Activated T-cell treated with anti-CD3 and anti-CD28 coated beads, Interleukin-2, amount 50 U/mL, for 72 hours (primary cell): ENCODE measurements at places on chromosomes 1 and 21. TPM values are rescaled to one million over a fixed set of nuclear protein-coding genes. Genes with fewer than 3 reads are reported as not detected.
A peak's percentile ranks its signal among the peaks of the same experiment; 100 is the strongest.

DNA sequence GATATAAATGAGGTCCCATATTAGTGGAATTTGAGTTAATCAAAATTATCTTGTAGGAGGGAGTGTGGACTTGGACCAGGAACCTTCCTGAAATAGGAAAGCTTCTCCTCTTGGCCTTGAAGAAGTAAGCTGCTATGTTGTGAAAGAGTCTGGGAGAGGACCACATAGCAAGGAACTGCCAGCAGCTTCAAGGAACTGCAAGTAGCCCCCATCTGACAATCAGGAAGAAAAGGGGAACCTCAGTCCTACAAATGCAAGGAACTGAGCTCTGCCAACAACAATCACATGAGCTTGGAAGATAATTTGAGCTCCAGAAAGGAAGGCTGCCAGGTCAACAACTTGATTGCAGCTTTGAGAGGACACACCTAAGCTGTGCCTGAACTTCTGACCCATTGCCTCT is 8.2 kb upstream of the PRMT6 start:
- DNase-seq: no peak
- H3K4me1 ChIP-seq: no peaks in the 10 kb centered on the region
- H3K27me3 ChIP-seq: no peaks in the 10 kb centered on the region
- no peak overlapping the region for H3K4me3 ChIP-seq
- H3K27ac ChIP-seq: no peak overlapping the region

DNA sequence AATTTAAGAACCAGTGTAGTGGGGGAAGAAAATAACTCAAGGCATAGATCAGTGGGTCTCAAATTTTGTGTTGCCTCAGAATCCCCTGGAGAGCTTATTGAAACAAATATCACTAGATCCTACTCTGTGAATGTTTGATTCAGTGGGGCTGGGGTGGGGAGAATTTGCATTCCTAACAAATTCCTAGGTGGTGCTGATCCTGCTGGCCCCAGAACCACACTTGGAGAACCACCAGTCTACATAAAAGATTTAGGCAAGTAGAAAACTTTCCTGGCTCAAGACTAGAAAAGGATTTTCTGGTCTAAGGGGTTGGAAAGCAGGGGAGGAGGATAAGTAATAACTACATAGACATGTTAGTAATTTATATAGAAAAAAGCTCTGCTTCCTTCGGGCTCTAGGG is 34.1 kb upstream of the C1orf21 start:
- DNase-seq: no peak
- no peak overlapping the region for H3K27ac ChIP-seq
- no peaks in the 10 kb centered on the region for H3K4me1 ChIP-seq
- peaks cover 31% of the 10 kb centered on the region for H3K27me3 ChIP-seq
- no peak overlapping the region for H3K4me3 ChIP-seq

GRCh38 chr1:11924334-11925195 is 1.7 kb downstream of the KIAA2013 start:
- no peaks in the 10 kb centered on the region for H3K27me3 ChIP-seq
- peak overlapping the region; percentile 40 for H3K27ac ChIP-seq
- peak; percentile 19 for DNase-seq
- H3K4me1 ChIP-seq: peaks cover 53% of the 10 kb centered on the region

- no peak overlapping the region for H3K4me3 ChIP-seq
- H3K36me3 ChIP-seq: no peaks in the 10 kb centered on the region
- H3K27ac ChIP-seq: no peak overlapping the region
- DNase-seq: no peak
- H3K4me1 ChIP-seq: no peaks in the 10 kb centered on the region
- H3K27me3 ChIP-seq: peaks cover 7% of the 10 kb centered on the region
These were observed 106.4 kb upstream of the BCL9 start for GRCh38 chr1:147434921-147435320.

DNA sequence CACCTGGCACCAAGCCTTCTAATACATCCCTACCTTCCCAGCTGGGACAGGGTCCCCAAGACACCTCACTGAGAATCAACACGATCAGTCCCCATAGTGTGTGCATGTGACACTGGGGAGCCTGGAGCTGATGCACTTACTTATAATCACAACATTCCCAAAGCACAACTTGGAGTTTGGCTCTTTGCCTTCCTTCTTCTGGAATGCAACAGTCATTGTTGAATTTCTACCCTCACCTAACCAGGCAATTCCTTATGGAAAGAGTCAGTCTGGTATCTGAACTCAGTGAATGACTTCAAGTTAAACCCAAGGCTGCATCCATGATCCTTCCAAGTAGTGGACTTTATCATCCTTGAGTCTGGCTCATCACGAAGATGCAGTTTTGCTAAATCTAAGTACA is 86.1 kb downstream of the DSCAM start:
- no peak overlapping the region for H3K4me3 ChIP-seq
- DNase-seq: no peak
- peaks cover 2% of the 10 kb centered on the region for H3K36me3 ChIP-seq
- no peaks in the 10 kb centered on the region for H3K27me3 ChIP-seq
- no peak overlapping the region for H3K27ac ChIP-seq

TSPEAR gene
- not detected for total RNA-seq

- no peak overlapping the region for H3K4me3 ChIP-seq
- no peaks in the 10 kb centered on the region for H3K36me3 ChIP-seq
- H3K27me3 ChIP-seq: no peaks in the 10 kb centered on the region
- no peak for DNase-seq
- H3K4me1 ChIP-seq: no peaks in the 10 kb centered on the region
- H3K27ac ChIP-seq: no peak overlapping the region
These were observed 86.8 kb downstream of the C21orf91 start for GRCh38 chr21:17732306-17732705.

DNA sequence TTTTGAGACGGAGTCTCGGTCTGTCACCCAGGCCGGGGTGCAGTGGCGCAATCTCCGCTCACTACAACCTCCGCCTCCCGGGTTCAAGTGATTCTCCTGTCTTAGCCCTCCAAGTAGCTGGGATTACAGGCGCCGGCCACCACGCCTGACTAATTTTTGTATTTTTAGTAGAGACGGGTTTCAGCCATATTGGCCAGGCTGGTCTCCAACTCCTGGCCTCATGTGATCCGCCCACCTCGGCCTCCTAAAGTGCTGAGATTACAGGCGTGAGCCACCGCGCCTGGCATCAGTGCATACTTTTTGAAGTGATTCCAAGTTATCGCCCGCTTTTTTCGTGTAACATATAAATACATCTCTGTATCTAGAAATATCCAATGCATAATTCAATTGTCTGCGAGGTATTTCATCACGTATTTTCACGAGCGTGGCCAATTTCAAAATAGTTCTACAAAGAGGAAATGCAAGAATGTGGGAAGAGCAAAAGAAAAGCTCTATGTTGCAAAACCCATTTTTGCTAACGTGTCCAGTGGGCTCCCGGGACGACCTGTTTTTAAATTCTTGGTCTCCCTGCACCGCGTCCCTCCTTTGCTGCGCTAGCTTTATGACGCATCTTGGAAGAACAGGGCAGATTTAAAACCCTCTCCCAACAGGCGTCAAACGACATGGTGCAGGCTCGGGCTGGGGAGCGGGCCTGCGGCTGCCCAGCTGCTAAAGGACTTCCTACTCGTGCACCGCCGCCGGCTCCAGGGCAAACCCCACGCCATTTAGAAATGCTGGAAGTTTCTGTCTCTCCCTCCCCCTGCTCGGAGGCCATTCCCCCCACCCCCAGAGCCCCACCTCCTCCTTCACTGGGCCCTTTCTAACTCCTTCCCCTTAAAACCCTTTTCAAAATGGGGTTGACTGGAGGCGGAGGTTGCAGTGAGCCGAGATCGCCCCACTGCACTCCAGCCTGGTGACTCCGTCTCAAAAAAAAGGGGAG is 923 bp upstream of the IFNGR2 start:
- H3K4me3 ChIP-seq: peak overlapping the region; percentile 56
- DNase-seq: no peak
- no peak overlapping the region for H3K27ac ChIP-seq

- H3K27ac ChIP-seq: no peak overlapping the region
- H3K4me3 ChIP-seq: no peak overlapping the region
- H3K4me1 ChIP-seq: no peaks in the 10 kb centered on the region
- peaks cover 16% of the 10 kb centered on the region for H3K27me3 ChIP-seq
These were observed 50.3 kb downstream of the CAPN9 start for GRCh38 chr1:230797376-230797920.

DNA sequence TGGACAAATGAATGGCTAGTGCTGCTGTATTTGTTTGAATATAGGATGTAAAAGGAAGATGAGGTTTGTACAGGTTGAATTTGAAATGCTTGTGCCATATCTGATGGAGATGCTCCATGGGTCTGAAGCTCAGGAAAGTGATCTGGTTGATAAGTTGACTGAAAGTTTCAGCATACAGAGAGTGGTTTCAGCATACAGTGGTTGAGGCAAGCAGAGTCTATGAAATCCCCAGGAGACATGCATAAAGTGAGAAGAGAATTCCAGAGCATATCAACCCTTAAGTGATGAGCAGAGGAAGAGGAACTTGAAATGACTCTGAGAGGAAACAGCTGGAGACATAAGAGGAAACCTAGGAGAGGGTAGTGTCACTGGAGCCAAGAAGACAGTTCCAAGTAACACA is 21.7 kb downstream of the TCHHL1 start:
- H3K4me1 ChIP-seq: no peaks in the 10 kb centered on the region
- peaks cover 37% of the 10 kb centered on the region for H3K27me3 ChIP-seq
- DNase-seq: no peak
- H3K36me3 ChIP-seq: no peaks in the 10 kb centered on the region
